Body of pancreas (tissue), 4 donors: ENCODE measurements at places on chromosomes 1 and 21.
A peak's percentile ranks its signal among the peaks of the same experiment; 100 is the strongest.

DNA sequence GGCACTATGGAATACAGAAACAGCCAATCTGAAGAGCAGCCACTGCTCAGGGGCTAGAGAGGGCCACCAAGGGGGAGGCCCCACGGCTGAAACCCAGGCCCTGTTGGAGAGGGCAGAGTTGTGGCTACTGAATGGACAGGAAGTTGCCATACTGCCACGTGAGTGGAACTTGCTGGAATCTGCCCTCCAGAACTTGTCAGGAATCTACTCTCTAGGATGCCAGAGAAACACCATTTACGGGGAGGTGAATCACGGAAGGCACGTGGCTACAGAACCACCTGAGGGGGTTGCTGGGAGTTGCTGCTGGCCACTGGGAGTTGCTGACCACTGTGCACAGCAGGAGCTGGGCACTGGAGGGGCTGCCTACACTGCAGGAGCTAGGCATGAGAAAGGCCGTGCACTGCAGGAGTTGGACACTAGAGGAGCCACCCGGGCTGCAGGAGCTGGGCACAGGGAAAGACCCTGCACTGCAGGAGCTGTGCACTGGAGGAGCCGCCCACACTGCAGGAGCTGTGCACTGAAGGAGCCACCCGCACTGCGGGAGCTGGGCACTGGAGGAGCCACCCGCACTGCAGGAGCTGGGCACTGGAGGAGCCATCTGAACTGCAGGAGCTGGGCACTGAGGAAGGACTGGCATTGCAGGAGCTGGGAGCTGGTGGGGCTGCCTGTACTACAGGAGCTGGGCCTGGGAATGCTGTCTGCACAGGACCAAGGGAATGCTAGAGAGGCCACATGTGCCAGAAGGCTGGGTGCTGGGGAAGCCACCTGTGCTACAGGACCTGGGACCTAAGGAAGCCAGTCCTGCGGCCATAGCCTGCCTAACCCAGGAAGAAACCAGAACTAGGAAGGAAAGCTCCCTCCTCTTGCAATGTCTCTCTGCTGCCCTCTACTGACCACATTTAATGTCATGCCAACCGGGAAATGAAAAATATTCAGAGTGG lies 343.4 kb downstream of the MATN1 start:
- DNase-seq = peak; percentile 76

DNA sequence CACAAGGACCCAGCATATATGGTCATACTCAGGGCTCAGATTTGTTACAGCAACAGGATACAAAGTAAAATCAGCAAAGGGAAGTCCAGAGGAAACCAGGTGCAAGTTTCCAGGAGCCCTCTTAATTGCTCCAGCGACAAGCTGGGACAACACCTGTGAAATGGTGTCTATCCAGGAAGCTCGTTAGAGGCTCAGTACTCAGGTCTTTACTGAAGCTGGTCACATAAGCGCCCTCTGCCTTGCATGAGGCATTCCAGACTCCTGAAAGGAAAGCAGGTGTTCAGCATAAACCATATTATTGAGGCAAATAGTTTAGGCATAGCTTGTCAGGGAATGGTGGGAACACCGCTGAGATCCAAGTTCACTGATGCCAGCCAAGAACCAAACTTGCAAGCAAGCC lies 231.0 kb downstream of the SLC35F3 start:
- no peak for DNase-seq

DNA sequence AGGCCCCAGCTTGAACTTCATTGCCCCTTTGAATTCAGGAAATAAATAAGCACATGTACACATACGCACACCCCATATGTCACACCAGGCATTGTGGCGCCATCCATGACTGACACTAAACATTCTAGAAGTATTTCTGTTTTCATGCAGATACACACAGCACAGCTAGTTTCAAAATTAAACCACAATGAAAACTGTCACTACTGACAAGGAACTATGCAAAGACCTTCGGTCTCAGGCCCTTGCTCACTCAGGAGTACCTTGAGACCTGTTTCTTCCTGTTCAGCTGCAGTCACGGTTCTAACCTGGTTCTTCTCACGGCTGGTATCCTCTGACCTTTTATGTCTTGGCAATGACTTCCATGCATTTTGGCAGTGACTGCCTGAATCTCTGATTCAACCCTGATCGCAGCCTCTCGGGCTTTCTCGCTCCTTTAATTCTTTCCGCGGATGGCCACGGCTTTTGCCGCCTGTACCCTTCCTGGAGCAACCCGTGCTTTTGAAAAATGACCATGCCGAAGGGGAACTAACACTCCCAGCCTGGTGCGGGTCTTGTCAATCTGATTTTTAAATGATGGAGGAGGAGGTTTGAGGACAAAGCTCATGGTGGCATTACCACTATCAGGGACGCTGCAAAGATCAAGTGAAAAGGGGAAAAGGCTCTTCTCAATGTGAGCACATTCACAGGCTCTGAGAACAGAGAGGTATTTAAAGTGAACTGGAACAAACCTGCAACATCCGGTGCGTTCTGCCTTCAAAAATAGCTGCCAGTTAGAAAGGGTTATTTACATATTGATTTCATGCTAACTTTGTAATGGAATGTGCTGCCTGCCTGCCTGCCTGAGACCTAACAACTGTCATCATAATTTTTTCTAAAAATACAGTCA lies 384.6 kb downstream of the RRAGC start:
- DNase-seq = peak; percentile 12

- no peak for DNase-seq
These were observed 5.4 kb downstream of the SMIM1 start for GRCh38 chr1:3777647-3778589.

- DNase-seq = no peak
These were observed 38.7 kb upstream of the RAP1GAP start for GRCh38 chr1:21707891-21708290.
